Stimulated activated CD4-positive, alpha-beta T cell treated with anti-CD3 and anti-CD28 coated beads, TNF-alpha, amount 100 ng/mL, for 24 hours (primary cell): ENCODE measurements at places on chromosomes 6 and 20.

GRCh38 chr6:135568379-135568778 lies 70.8 kb upstream of the AHI1 start:
- DNase-seq = no peak

- DNase-seq = no peak
Observed at GRCh38 chr6:125357515-125358256, 55.9 kb upstream of the HDDC2 start.

- DNase-seq = no peak
Observed at GRCh38 chr20:21832442-21833385, 127.2 kb downstream of the PAX1 start.

- DNase-seq = no peak
Observed at GRCh38 chr6:112154711-112155110, 67.3 kb downstream of the FAM229B start.
